ENCODE measurements at places on chromosomes 7 and 10.

- DNase-seq, result peak; percentile 18
Measured at GRCh38 chr10:70437721-70438120, 3.8 kb downstream of the NODAL start.

- no peak for DNase-seq
Measured at GRCh38 chr10:114713525-114714090, 55.5 kb upstream of the ABLIM1 start.

- DNase-seq, result no peak
Measured at GRCh38 chr10:113103131-113103840, 153.2 kb downstream of the TCF7L2 start.

- DNase-seq, result no peak
Measured at GRCh38 chr7:137656850-137657232, 189.9 kb downstream of the DGKI start.

- no peak for DNase-seq
Measured at GRCh38 chr7:6647080-6647479, 10.0 kb downstream of the ZNF316 start.

DNA sequence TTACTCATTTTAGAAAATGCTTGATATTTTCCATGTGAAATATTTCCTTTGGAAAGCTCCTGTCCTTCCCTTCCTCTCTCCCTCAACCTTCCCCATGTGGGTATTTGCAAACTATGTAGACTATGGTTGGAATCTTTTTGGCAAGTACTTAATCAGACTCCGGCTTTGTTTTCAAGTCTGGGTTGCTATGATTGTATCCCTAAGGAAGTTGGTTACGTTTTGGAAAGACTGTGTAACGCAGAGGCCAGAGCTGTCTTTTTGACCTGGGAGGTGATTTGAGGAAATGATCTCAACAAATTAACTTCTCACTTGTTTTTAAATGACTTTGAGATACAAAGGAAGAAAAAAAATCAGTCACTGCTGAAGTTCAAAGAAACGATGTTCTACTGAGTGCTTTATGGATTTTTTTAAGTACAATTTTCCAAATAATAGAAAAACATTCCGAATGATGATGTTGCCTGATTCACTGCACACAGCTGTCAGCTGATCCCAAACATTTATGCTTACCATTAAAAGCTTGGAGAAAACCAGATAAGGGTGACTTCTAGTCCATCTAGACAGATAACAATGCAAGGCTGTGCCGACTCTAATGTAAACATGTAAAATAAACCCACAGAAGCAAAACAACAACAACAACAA lies 145.5 kb upstream of the CELF2 start:
- DNase-seq, result peak; percentile 81

DNA sequence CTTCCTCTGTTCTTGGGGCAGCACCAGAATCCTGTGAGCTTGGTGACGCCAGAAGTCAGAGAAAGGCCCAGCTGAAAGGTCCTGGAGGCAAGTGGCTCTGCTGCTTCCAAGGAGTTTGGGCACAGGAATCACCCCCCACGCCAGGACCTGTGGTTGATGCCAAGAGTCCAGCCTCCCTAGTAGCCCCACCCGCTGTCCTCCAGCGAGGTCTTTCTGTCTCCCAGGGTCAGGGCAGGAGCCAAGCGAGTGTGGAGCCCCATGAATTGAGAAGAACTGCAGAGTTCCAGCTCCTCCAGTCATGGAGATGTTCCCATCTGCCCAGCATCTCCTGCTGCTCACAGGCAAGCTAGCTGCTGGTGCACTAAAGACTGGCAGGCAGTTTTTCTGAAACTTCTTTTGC lies 631.7 kb upstream of the MGMT start:
- DNase-seq, result no peak

DNA sequence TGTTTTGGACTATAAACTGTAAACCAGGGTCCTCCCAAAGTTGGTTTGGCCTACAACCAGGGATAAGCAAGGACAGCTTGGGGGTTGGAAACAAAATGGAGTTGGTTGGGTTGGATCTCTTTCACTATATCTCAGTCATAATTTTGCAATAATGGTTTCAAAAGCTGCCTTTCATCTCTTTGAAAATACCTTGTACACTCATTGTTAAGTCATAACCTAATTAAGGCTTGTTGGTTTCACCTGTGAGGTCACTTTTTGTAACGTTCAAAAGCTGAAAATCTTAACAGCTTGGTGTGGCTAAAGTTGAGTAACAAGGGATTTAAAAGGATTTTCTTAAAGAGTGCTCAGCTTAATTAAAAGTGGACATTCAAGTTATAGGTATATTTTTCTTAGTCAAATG lies 476.1 kb downstream of the IPMK start:
- DNase-seq, result peak; percentile 92

- no peak for DNase-seq
Measured at GRCh38 chr10:114482480-114483304, 78.4 kb upstream of the AFAP1L2 start.

DNA sequence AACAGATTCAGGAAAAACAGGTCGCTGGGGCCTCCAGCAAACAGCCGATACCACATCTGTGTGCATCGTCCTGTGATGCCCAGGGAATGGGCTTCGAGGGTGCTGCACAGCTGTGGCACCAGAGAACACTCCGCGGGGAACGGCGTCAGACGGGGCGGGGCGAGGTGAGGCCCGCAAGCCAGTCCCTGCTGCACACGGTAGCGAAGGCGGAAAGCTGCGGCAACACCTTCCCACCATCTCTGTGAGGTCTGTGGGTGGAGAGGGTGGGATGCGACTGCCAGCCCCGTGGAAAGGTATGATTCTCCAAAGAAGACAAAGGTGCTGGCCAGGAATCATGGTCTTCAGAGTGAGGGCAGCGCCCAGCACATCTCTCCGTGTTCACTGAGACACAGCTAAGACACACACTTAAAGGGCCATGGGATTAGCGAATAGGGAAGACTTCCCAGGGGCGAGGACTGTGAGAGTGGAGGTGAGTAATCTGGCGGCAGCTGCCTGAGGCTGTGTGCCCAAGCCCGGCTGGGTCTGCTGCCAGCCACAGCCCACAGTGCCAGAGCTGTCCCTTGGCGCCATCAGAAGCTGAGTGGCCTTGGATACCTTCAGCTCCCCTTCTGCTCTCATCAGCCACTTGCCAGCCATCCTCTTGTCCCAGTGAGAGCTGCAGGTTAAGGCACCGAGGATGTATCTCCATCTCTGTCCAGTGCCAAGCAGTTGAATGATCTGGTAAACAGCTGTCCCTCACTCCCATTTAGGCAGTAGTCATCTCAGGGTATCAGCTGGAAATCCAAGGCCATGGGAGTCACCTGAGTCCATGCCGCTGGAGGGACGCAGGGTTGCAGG lies 17.6 kb downstream of the PRKAG2 start:
- no peak for DNase-seq

DNA sequence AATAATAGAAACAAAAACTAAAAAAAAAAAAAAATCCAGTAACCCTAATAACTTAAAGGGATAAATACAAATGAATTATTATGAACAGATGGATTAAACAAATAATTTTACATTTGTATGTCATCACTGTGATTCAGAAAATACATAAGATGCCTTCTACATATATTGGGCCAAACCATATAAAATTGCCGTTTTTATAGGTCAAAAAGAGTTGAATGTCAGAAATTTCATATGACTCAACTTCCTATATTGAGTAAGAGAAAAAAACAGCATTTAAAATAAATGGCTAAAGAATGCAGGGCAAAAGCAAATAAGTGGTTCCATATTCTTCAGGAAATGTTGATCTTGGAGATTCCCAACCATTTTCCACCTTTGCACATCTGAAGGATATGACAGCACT lies 9.4 kb downstream of the SLC35B4 start:
- no peak for DNase-seq

DNA sequence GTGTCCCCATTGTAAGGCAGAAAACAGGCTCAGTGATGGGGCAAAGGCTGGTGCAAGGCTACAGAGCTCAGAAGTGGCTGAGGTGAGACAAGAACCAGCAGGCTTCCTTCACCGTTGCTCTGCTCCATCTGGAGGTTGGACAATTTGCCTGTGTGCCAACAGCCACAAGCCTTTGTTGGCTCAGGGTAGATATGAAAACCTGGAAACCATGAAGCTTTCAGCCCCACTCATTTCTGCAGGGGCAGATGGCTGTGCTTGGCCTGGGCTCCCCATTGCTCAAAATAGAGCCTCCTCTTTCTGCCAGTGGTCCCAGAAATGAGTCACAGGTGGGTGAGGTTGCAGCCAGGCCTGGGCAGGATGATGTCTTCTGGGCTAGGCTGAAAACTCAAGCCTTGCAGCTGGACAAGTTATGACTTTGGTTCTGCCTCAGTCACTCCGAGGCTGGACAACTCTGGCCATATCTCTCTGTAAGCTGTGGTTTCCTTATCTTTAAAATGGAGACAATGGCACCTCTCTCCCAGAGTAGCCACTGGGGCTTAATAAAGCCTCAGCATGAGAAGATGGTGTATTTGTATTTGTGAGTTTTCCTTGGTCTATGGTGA lies 12.2 kb upstream of the ZNF273 start:
- peak; percentile 41 for DNase-seq

- no peak for DNase-seq
Measured at GRCh38 chr7:159120540-159120919, 24.1 kb downstream of the VIPR2 start.

DNA sequence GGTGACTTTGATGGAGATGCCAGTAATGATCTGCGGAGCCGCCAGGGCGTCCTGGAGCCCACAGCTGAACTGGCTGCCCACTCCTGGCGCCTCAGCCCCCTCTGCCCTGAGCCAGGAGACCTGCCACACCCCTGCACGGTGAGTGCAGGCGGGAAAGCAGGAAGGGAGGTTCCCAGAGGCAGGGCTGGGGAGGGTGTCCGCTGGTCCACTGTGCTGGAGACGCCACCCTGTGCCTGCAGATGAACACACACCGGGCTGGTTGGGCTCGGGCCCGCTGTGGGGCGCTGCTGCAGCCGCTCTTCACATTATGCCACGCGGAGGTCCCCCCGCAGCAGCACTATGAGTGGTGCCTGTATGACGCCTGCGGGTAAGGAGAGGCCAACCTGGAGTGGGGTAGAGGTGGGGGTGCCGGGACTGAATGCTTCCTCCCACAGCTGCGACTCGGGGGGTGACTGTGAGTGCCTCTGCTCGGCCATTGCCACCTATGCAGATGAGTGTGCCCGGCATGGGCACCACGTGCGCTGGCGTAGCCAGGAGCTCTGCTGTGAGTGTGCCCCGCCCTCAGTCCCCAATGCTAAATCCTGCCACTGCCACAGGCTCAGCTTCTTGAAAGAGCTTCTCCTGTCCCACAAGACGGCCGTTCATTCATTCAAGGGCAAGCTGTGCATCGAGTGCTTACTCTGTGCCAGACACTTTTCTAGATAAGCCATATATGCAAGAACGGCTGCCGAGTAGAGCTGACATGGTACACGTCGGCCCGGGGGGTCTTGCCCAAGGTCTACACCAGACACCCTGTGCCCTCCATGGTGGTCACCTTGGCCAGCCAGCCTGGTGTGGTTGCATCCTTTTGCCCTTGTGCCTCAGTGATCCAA lies 14.3 kb upstream of the ZNF467 start:
- no peak for DNase-seq

DNA sequence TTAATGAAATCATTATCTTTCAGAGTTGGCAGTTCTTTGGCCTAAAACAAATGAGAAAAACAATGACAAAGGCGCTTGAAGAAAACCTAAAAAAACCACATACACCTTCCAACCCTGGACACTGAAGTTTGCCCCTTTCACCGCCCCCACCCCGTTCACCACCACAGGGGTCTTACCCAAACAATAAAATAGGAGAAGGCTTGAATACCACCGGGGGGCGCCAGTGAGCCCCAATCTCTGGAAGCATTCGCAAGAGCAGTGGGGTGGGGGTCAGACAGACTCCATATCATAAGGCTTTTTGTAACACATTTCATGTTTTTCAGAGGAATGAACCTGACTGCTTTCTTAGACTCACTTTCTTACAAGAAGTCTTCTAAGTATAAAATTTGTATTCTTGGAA lies 163.6 kb downstream of the PIP4K2A start:
- peak; percentile 14 for DNase-seq

DNA sequence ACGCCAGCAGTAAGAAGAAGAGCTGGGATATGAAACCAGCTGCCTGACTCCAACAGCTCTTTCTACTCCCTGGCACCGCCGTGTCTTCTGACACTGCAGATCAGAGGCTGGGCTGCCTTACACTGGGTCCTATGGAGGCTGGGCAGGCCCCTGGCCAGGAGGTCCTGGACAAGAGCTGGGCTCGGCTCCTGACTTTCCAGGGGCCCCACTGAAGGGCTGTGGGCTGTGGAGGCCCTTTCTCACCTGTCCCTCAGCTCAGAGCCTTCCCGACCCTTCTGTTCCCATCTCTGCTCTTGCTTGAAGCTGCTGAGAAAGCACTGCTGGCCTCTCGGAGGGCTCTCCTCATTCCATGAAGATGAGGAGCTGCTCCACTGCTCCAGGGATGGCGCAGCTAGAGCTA lies 85.9 kb upstream of the UNC5B start:
- no peak for DNase-seq

GRCh38 chr10:93751832-93752231 lies 5.9 kb upstream of the LGI1 start:
- DNase-seq, result no peak

DNA sequence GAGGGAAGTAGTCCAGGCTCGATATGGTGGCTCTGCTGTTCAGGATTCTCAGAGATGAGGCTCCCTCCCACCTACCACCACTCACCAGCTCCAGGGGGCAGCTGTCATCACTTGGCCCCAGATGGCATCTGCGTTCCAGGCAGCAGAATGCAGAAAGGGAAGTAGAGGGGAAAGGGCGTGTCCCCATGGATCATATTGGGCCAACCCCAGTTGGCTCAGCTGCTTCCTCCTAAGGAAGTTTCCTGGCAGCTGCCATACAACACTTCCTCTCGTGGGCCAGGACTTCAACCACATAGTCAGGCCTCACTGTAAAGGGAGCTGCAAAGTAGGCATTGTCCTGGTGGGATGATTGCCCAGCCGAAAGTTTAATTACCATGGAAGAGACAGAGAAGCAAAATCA lies 1.6 kb upstream of the TEX36 start:
- DNase-seq, result no peak

GRCh38 chr10:86017841-86018734 lies 348.5 kb downstream of the GRID1 start:
- no peak for DNase-seq

DNA sequence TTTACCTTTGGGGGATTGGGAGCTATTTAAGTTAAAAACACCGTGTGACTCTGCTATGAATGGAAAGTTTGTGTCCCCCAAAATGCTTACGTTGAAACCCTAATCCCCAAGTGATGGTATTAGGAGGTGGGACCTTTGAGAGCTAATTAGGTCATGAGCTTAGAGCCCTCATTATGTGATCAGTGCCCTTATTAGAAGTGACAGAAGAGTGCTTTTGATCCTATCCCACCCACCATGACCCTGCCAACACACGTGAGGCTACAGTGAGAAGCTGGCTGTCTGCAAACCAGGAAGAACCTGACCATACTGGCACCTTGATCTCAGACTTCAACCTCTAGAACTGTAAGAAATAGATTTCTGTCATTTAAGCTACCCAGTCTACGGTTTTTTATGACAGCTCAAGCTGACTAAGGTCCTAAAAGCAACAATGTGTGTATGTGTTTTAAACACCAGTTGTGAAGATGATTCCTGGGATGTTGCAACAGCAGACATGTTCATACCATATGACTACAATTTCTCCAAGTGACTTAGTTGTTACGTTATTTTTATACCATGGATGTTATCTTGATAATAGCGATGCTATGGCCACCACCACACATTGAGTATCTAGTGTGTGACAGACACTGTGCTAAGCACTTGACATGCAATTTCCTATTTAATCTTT lies 124.4 kb downstream of the PIP4K2A start:
- no peak for DNase-seq

All from bronchial epithelial cell (primary cell).